ENCODE measurements at places on chromosomes 12 and 14.

DNA sequence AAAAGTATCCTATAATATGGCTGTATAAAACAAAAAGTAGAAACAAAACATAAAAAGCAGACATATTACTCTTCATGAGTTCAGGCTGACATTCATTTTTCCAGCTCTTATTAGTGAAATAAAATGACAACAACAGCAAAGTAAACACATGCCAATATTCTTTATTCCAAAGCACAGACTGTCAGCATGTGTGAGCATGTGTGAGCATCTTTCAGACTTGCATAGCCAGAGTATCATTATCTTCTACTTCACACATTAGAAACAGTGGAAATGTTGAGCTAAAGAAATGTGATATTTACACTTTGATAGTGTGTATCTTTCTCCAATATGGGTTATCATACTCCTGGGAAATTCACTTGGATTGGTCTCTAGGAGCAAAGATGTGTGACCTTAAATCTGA is 476.6 kb upstream of the TMEM132C start:
- DNase-seq, result no peak

DNA sequence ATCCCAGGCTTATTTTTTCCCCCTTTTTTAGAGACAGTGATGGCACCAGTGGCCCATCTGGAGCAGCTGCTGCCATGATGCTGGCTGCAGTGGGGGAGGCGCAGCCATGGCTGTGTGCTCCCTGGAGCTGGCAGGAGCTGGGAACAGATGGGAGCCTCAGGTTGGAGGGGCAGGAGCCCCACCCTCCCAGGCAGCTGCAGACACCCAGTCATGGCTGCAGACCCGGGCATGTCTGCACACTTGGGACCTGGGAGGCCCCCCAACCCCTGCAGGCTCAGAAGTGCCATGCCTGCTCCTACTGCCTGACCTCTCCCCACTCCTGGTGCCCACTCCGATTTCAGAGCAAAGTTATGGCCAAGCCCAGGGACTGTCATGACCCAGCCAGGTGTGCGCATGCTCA is 25.1 kb downstream of the CDKL1 start:
- no peak for DNase-seq

GRCh38 chr12:115312901-115313300 is 628.9 kb upstream of the TBX3 start:
- DNase-seq, result no peak

GRCh38 chr12:96329018-96329417 is 71.2 kb downstream of the CDK17 start:
- DNase-seq, result no peak

DNA sequence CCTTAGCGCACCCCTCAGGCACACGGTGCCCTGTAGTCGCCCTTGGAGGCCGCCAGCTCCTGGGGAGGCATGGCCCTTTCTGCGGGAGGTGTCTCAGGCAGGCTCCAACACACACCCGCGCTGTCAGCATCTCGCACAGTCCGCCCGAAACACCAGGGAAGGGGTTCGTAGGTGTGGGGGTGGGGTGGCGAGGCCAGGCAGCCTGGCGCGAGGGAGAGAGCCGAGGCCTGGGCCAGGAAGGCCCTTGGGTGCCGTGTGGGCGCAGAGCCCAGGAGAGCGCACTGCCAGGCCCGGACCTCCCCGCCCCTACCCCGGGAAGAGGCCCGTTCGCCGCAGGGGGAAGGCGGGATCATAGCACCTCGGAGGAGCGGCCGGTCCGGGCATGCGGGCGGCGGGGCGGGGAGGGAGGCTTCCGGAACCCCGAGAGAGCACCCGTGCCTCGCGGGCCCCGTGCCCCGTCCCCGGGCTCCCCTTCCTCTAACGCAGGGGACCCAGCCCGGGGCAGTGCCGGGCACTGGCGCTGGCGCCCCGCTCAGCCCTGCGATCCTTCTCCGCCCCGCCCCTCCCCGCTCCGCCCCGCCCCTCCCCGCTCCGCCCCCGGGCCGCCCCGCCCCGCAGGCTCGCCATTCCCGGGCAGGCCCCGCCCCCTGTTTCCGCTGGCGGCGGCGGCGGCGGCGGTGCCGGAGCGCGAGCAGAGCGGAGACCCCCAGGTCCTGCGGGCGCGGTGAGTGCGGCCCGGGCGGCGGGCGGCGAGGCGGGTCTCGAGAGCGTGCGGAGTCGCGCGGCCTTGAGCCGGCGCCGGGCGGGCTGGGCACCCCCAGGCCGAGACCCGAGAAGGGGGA is at the start of gene TSPAN9:
TSS of gene TSPAN9 (plus strand) at position 650 of the 842 bp plus-strand sequence. CDS start 123,815 bp downstream, outside the sequence.
- peak; percentile 60 for DNase-seq

DNA sequence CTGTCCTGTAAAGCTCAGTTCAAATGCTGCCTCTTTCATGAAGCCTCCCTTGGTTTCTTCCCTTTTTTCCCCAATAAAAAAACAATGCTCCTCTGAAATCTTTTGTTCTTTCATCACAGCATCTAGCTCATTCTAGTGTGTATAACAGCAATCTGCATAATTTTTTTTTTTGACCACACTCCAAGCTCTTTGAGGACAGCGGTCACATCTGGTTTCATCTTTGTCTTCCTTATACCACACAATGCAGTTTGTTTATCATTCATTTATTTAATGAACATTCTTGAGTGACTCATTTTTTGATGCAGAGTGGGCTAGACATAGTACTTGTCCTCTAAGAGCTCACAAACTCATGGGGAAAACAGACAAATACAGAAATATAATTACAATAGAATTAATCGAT is 7.3 kb downstream of the GNG2 start:
- DNase-seq, result no peak

DNA sequence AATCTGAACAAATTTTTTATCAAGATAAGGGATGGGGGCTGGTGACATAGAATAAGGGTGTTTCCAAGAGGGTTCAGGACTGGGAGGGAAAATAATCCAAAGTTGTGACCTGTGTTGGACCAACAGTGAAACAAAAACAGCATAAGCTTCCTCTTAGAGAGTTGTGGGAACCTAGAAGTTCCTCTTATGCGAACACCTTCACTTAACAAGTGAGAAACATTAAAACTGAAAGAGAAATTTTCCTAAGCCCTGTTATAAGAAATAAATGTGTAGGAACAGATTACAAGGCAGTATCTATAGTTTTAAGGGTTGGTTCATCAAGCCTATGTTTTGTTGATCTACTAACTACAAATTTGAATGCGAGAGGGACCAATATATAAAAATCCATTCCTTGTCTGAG is 58.4 kb downstream of the LLPH start:
- no peak for DNase-seq

- DNase-seq, result peak; percentile 91
Measured at GRCh38 chr12:53099071-53099882, 1.8 kb downstream of the IGFBP6 start.

DNA sequence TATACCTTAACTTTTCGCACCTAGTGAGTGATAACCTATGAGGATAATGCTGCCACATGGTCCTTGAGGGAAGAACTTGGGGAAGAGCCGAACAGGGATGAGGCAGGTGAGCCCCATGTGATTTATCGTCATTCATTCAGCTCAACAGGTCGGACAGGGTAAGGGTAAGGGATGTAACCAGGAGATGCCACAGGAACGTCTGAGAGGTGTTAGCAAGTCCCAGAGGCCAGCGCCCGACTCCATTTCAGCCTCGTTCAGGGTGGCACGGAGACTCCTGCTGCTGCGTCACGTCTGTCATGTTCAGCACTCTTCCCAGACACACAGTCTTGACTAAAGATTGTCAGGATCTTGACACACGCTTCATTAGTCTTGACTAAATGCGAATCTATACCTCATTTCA is 23.4 kb upstream of the TIGAR start:
- DNase-seq, result no peak

DNA sequence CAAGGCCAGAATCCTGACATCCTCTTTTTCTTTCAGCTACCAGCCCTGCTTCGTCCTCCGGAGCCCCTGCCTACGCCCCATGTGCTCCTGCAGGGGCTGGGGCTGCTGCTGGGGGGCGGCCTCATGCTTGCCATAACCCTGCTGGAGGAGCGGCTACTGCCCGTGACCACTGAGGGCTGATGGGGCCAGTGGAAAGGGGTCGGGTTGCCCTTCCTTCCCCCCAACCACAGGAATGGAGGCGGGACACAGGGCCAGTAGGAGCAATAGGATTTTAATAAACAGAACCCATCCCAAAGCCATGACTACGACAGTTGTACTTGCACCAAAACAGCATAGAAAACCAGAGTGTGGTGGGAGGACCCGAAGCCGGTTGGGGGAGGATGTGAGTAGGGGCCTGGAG is 7.7 kb downstream of the SLC39A5 start:
- no peak for DNase-seq

DNA sequence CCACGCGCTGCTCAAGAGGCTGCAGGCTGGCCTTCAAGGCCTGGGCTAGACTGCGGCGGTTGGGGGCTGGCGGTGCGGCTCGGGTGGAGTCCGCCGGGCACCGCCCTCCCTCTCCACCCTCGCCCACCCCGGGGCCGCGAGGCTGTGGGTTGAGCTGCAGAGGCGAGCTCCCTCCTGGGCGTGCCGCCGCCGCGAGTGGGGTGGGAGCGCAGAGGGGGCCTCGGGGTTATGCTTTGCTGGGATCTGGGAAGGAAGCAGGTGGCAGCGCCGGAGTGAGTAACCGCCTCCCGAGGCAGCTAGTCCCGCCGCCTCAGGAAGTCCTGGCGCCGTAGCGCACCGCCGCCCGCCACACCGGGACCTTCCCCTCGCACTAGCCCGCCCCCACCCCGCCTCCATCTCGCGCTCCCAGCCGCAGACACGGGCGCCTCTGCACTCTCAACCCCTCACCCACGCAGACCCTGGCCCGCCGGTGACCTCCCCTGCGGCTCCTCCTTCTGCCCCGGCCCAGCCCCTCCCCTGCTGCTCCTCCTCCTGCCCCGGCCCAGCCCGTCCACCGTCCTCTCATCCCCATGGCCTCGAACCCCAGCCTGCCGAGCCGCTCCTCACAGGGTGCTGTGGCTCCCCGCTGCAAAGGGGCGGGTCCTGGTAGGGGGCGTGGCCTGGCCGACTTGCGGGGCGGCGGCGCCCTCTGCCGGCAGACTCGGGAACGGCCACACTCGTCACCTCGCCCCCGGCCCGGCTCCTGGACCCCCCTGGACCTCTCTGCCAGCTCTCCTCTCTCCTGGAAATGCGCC is 16.6 kb downstream of the TAMALIN start:
- peak; percentile 93 for DNase-seq

DNA sequence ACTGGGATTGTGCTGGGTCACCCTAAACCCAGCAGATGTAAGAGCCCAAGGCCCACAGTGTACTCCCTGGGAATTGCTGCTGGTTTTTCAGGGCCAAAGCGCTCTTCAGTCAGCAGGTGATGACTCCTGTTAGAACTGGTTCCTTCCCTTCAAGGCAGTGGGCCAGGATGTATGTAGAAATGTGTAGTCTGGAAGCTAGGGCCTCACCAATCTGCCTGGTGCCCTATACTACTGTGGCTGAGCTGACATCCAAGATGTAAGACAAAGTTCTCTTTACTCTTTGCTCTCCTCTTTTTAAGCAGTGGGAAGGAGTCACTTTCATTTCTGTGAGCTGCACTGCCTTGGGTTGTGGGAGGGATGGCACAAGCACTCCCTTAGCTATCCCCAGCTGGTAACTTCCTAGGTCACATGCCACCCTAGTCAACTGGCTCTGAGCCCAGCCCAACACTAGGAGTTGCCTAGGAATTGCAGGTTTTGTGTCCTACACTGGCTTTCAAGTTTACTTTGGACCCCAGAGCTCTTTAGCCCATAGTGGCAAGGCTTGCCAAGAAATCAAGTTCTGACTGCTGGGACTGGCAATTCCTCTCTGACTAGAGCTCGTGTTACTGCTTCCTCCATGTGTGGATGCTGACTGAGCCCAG is 249.2 kb downstream of the C12orf50 start:
- DNase-seq, result no peak

DNA sequence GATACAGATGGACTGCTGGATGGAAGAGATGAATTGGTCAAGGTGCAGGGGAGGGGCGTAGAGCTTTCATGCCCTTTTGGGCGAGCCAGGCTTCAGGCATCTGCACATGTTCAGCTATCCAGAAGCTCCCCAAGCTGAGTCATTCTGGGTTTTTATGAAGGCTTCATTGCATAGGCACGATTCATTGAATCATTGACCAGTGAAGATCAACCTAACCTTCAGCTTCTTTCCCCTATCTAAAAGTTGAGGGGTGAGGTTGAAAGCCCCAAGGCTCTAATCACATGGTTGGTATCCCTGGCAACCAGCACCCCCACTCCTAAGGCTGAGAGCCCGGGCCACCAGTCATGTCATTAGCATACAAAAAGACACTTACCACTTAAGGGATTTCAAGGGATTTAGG is 36.3 kb downstream of the RPS29 start:
- DNase-seq, result no peak

DNA sequence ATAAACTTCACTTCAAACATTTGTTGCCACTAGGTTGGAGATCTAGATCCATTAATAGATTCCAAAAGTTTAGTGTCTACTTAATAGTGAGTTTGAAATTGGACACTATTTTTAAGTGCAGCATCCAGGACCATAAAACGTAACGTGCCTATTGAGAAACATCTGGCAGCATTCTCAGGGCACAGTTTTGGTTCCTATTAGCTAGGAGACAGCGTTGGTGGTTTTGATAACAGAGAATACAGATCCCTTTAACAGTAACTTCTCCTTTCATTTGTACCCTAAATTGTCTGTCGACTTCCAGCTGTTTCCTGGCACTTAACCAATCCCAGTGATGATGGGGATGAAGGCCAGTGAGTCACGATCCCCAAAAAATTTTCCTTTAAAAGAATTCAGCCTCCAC is 25.8 kb downstream of the KCNK10 start:
- no peak for DNase-seq

GRCh38 chr12:124213666-124214347 is 81.1 kb upstream of the RFLNA start:
- no peak for DNase-seq

DNA sequence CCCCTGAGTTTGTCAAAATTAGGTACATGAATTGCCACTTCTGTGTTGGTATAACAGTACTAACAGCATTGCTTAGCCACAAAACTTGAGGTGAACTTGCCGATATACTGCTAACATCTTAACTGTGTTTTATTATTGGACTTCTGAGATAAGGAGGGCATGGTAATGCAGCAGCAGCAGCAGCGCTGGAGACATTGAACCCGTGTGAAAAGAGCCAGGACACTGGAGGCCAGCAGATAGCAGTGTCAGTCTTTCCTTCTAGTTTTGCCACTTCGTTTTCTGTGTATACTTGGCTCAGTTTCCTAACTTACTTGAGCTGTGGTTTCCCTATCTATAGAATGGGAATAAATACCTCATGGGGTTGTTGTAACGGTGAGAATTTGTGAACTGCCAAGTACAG is 82.7 kb downstream of the KTN1 start:
- no peak for DNase-seq

- no peak for DNase-seq
Measured at GRCh38 chr12:131126662-131127173, 173.0 kb downstream of the ADGRD1 start.

- no peak for DNase-seq
Measured at GRCh38 chr12:42926232-42926631, 336.7 kb upstream of the PRICKLE1 start.

DNA sequence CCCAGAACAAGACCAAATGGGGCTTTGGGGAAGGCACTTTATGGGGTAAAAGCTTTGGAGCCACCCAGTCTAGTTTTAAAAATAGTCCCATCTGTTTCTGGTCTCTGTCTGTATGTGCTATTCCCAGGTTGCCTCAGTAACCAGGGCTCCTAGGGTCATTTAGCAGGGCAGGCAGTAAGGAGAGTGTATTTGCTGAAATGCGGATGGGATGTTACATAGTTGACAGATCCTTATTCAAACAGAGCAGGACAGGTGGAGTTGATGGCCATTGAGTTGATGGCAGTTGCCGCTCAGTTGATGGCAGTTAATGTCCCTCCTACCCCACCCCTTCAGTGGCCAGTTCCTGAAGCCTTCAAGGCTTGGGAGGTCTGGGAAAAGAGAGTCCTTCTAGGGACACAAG is 4.6 kb downstream of the ZC3H10 start:
- no peak for DNase-seq

- DNase-seq, result no peak
Measured at GRCh38 chr14:77838831-77839511, 39.1 kb downstream of the ADCK1 start.

- DNase-seq, result no peak
Measured at GRCh38 chr14:61130512-61131260, 149.6 kb downstream of the SLC38A6 start.
